ENCODE measurements at places on chromosomes 4 and X.

- no peak for DNase-seq
Measured at GRCh38 chrX:21975812-21976211, 35.3 kb downstream of the SMS start.

DNA sequence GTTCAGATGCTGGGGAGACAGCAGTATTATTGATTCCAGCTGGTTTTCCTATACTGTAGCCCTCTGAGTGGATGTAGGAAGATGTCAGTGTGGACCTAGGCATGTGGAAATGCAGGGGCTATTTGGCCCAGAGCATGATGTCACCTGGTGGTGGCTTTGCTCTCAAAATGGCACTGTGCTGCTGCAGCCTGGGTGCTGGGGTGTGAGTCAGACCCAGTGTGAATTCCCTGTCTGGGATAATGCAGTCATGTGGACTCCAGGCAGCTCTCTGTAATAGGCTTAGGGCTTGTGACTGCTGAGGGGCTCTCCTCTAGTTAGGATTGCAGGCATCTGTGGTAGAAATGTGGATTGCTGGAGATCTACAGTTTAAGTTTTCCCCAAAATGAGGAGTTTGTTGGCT, 70.7 kb downstream of the DCAF8L2 start:
- no peak for DNase-seq

GRCh38 chrX:154441984-154442707, 1.8 kb upstream of the FAM50A start:
- no peak for DNase-seq

GRCh38 chr4:139955600-139955999, 198.4 kb downstream of the MAML3 start:
- no peak for DNase-seq

- DNase-seq = peak; percentile 45
Measured at GRCh38 chr4:152255437-152255836, 280.5 kb downstream of the FBXW7 start.

DNA sequence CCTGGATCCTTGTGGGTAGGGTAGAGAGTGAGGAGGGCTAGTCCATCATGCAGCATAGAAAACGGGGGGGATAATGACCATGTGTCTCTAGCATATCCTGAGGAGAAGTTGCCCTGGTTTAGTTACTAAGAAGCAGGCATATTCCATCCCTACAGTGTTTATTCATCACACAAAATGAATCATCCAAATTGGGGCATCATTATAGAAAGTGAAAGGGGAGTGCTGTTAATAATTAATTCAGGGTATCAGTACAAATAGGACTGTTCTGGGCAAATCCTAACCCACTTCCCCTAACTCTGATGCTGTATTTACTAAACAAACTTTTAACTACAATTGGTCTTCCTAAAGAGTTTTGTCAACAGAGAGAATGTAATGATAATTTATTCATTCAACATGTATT, 281.1 kb upstream of the ARX start:
- no peak for DNase-seq

GRCh38 chrX:51893931-51894696, 691 bp downstream of the MAGED1 start:
- DNase-seq = no peak

- DNase-seq = no peak
Measured at GRCh38 chrX:20263474-20263873, 3.2 kb downstream of the RPS6KA3 start.

GRCh38 chrX:41933546-41933945, 10.2 kb upstream of the CASK start:
- no peak for DNase-seq

- no peak for DNase-seq
Measured at GRCh38 chr4:54090804-54091623, 8.9 kb upstream of the GSX2 start.

DNA sequence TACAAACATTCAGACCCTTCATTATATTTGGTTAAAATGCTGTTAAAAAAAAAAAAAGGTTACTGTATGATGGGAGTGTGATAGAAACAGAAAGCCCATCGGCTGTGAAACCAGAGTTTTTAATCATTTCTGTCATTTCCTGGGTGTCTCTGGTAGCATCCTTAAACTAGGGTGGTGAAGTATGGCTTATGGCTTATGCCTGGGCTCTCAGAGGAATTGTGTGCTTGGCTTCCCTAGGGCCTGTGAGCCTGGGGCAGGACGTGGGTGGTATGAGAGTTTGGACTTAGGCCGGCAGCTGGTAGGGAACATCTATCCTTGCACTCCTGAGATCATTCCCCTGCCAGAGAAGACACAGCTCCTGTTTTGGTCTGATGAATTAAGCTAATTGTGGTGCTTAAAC, 52.2 kb downstream of the DCUN1D4 start:
- DNase-seq = no peak

DNA sequence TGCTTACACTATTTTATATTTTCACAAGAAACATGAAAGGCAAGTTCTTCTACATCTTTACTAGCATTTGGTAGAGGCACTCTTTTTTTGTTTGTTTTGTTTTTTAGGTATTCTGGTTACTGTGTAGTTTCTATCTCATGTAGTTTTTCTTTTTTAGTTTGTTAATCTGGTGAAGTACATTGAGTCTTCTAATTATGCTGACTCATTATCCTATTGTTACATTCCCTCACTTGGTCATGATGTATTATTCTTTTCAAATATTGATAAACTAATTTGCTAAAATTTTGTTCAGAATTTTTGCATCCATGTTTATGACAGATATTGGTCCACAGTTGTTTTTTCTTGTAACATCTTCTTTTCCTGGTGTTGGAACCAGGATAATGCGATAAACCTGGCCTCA, 4.7 kb downstream of the GK2 start:
- DNase-seq = no peak

DNA sequence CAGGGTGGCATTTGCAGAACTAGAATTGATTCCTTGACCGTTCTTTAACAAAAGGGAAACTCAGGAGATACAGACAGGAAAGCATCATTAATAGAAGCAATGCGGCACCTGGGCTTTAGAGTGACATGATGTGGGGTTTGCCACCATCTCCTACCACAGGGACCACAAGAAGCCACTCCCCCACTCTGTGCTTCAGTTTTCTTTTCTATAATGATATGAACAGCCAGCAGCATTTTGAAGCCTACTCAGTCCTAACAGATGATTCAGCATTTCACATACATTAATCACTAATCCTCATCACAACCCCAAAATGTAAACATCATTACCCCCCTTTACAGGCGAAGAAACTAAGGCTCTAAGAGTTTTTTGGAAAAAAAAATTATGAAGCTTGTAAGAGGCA, 22.9 kb downstream of the CCDC149 start:
- DNase-seq = no peak

DNA sequence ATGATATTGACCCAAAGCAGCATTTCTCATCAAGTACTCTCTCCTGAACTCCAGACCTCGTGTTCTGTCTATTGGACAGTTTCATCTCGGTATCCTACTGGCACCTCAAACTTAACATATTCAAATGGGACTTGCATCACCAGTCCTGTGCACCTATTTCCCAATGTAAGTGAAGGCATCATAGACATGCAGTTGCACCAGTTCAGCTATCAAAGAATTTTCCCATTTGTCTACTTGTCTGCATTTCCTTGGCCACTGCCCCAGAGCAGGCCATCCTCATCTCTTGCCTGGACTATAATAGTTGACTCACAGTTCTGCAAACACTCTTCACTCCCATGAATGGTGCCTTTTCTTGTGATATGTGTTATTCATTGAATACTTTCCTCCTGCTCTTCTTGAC, 11.3 kb upstream of the LIMCH1 start:
- DNase-seq = no peak

DNA sequence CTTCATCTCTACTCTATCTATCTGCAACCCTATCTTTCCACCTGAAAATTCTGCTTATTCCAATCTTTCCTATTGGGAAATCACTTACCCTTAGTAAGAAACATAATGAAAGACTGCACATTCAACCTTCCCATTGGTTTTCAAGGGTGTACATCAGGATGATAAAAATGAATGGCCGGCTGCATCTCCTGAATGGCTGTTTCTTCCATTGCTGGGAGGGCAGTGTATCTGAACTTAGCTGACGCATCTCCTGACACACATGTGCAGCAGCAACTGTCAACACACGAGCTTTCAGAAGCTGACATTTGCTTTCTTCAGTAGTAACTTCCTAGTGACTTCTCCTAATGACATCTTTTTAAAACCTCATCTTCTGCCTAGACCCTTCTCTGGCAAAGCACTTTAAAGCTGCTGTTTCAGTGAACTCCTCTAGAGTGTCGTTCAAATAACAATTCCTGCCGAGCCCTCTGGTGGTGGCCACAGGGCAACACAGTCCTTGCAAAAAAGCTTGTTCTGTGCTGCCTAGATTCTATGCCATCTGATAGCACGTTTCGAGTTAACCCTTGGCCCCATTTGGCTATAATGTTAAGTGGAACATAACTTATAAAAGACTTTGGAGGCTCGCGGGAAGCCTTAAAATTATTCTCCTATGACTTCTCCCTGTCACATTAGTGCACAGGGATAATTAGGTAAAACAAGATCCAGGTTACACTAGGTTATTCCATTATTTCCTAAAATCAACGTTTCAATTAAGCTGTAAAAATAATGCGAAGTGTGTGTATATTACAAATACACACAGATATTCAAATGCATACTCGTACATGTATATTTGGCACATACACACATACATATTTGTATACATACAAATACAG, 2340.7 kb downstream of the PCDH7 start:
- DNase-seq = no peak

DNA sequence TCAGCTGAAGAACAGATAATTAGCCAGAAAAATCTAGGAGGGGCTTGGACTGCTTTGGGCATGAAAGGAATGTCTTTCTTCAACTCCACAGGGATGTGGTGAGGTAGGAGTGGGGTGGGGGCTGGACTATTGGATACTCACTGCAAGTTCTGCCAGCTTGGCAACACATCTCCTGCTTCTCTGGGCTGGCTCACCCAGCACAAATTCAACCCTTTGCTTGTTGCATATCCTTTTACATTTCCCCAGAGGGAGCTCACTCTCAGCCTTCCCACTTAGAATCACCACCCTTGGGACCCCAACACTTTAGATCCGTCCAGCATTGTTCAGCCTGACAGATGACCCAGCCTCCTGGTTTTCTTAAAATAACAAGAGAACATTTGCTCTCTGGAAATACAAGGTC, 120.6 kb downstream of the KDR start:
- DNase-seq = no peak

DNA sequence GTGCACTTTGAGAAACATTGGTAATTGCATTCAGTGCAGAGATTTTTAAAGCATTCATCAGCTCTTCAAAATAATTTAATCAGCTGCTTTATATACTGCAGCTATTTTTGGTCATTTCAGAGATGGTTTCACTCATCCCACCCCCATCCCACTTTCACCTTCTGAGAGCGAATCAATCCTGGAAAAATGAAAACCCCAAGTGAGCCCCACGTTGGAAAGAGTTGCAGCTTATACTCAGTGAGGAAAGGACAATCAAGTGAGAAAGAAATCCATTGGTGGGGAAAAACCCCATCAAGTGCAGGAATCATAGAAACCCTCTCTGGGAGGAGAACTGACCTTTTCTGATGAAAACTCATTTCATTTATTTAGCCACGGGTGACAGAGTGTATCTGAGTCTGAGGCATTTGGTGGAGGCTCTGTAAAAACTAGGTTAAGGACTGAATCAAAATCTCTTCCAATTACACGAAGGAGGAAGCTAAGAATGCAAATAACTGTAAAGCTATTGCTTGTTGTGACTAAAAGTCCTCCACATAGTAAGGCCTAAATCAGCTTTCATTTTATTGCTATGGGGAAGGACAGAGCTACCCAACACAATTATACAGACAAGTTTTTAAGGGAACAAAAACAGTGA, 240.4 kb upstream of the PGRMC2 start:
- DNase-seq = no peak

- no peak for DNase-seq
Measured at GRCh38 chr4:182134261-182134660, 108.9 kb upstream of the TENM3 start.

- DNase-seq = no peak
Measured at GRCh38 chr4:116180157-116180601, 905.2 kb downstream of the TRAM1L1 start.

DNA sequence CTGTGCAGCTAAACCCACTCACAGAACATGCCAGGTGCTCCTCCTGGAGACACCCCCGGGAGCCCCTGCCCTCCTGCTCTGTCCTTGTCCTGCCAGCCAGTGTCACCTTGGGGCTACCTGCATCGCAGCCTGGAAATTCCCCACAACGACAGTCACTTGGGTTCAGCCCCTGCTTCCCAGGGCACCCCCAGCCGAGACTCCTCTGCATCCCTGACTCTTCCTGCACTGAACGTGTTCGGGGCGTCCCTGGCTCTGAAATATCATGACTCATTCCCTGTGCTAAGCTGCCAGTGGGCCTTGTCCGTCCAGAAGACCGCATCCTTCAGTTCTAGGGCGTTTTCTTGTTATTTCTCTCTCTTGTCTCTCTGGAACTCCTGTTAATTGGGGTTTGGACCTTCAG, 5.8 kb downstream of the CFAP99 start:
- no peak for DNase-seq

- DNase-seq = no peak
Measured at GRCh38 chr4:152975380-152976211, 39.5 kb downstream of the FHDC1 start.

GRCh38 chr4:12139296-12139695, 710.6 kb upstream of the HS3ST1 start:
- no peak for DNase-seq

DNA sequence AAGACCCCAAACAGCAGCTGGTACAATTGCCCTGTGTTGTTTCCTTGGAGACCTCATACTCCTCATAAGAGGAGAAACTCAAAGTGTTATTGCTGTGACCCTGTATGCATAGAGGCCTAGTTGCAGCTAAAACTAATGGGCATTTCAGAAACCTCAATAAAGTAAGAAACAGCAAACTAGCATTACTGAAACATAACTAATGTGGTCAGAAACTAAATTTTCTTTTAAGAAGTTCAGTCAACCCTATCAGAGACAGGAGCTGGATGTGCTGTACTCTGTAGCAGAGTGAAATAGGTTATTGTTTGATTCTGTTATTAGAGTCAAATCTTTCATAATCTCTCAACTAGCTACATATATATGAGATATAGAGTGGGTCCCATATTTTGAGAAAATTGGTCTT, 257.5 kb upstream of the IRS4 start:
- DNase-seq = no peak

- no peak for DNase-seq
Measured at GRCh38 chrX:20969565-20969964, 404.7 kb upstream of the CNKSR2 start.

DNA sequence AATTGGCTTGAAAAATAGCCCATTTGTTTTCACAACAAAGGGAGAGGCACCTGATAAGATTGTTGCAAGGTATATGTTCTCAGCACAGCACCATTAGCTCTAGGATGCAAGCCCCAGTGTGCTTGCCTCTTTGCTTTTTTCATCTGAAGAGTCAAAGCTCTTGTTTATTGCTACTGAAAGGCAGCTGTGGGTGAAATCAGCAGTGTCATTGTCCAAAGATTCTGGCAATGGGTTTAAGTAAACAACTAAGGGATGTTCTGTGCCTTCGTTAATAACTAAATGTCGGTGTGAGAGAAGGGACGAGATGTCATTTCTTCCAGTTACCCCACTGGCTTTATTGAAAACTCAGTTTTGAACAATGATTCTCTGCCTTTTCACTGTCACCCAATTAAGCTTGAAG, 567.7 kb downstream of the KCNIP4 start:
- DNase-seq = no peak

GRCh38 chrX:55598333-55598732, 24.9 kb upstream of the FOXR2 start:
- no peak for DNase-seq
